ENCODE measurements at places on chromosomes 4 and X.

DNA sequence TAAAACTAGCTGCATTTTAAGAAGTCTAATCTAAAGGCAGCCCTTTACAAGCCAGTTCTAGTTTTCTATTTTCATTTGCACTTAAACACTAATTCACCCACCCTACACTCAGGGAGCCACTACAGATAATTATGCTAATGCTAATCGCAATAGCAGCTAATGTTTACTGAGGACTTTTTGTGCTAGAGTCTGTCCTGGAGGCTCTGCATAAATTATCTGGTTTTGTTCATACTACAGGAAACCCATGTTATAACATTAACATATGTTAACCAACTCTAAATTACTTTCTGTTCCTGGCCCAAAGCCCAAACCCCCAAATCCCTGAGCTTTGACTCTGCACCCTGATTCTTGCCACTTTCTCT, 480 bp upstream of the RADX start:
- no peak for DNase-seq

- DNase-seq = peak; percentile 71
Observed at GRCh38 chr4:77579406-77580076, 26.1 kb upstream of the CXCL13 start.

DNA sequence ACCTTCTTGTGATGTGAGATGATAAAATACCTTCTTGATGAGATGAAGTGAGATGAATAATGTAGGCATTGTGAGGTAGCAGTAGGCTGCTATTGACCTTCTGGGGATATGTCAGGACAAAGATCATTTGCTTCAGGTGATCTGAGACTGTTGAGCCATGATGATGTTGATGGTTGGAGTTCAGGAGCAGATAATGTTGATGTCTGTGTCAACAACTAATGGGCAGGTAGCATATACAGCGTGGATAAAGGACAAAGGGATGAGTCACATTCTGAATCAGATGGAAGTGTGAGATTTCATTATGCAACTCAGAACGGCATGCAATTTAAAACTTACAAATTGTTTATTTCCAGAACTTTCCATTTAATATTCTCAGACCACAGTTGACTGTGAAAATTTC, 57.3 kb downstream of the RAP1GDS1 start:
- no peak for DNase-seq

GRCh38 chr4:89839558-89839957, 2.6 kb upstream of the SNCA start:
- no peak for DNase-seq

GRCh38 chr4:2154215-2154740, 87.6 kb downstream of the HAUS3 start:
- no peak for DNase-seq

DNA sequence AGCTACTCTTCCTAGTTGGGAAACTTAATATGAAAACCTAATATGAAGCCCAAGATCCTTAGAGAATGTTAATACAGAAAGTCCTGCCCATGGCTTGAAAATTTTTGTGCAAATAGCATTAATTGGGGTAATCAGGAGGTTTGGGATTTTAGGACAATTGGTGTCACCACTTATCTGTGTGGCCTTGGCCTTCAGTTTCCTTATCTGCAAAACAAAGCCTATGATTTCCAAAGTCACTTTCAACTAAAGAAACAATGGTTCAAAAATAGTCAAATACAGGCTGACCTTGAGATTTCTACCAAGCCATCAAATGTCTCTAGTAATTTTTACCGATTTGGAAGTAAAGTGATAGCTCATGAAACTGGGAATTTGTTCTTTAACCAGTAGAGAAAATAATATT, 40.2 kb upstream of the FAM9C start:
- no peak for DNase-seq

DNA sequence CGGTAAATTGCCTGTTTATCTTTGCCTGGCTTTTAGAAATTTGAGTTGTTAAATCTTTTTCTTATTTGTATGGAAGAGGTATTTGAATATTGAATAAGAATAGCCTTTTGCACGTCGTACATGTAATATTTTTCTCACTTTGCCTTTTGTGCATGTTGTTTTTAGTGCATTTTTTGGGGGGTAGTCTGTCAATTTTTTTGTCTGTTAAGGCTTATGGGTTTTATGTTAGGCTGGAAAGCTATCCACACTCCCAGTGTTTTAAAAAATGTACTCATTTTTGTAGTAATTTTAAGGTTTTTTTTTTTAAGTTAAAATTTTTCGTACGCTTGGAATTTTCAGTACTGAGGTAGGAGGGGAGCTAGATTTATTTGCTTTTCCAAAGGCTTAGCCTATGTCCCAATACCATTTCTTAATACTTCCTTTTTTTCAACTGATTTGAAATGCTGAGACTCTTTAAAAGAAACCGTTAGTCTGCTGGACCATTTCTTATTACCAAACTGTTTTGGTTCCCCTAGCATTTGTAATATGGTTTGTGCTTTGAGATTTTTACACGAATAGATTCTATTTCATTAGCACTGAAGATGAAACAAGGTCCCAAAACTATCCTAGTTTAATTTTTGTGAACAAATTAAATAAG, 1.3 kb downstream of the HERC5 start:
- DNase-seq = no peak

DNA sequence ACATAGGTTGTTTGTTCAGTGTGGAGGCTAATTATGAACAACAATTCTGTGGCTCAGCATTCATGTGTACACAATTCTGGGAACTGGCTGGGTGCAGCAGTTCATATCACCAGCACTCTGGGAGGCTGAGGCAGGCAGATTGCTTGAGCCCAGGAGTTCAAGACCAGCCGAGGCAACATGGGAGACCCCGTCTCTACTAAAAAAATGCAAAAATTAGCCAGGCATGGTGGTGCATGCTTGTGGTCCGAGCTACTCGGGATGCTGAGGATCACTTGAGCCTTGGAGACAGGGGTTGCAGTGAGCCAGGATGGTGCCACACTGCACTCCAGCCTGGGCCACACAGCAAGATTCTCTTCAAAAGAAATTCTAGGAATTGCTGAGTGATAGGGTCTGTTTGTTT, 4.5 kb upstream of the PPP2R2C start:
- no peak for DNase-seq

DNA sequence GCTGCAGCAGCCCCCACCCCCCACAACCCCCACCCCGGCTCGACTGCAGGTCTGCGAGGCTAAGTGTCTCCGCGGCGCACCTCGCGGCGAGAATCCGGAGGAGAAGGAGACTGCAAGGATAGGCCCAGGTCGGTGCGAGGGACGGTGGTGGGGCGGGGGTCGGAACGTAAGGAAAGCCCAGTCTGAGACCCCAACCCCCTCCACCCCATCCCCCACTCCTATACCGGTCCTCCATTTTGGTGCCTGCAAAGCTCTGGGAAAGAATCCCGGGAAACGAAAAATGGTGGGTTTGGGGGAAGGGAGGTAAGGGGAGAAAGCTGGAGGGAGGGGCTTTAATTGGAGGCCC, 614 bp downstream of the BEX3 start:
- DNase-seq = peak; percentile 29

Data from hepatic stellate cell (primary cell).